ENCODE measurements at places on chromosomes 3 and 15.

- peak; percentile 78 for DNase-seq
Observed at GRCh38 chr15:76973362-76973743, 21.6 kb upstream of the PSTPIP1 start.

GRCh38 chr15:90033448-90033847, 32.3 kb downstream of the ZNF710 start:
- DNase-seq = no peak

- no peak for DNase-seq
Observed at GRCh38 chr3:56025326-56025725, 442.9 kb downstream of the ERC2 start.

GRCh38 chr3:171845481-171846284, 2.5 kb downstream of the TMEM212 start:
- DNase-seq = no peak

GRCh38 chr15:78992416-78993256, 47.8 kb upstream of the CTSH start:
- no peak for DNase-seq

DNA sequence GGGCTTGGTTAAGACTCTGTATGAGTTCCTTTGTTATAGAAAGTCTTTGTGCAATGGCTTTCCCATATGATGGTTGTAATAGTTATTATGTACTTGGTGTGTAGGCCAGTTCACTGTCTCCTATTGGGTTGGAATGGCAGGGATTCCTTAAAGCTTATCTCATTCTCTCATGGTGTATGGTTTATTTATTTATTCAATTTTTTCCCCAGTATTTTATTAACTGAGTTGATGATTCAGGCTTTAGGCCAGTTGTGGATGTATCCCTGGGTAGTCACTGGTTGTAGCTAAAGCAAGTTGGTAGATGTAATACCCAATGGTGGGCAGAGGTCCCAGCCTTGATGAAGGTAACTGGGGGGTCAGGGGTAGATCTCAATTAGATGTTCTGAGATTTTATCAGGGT, 349.4 kb downstream of the DOCK3 start:
- no peak for DNase-seq

DNA sequence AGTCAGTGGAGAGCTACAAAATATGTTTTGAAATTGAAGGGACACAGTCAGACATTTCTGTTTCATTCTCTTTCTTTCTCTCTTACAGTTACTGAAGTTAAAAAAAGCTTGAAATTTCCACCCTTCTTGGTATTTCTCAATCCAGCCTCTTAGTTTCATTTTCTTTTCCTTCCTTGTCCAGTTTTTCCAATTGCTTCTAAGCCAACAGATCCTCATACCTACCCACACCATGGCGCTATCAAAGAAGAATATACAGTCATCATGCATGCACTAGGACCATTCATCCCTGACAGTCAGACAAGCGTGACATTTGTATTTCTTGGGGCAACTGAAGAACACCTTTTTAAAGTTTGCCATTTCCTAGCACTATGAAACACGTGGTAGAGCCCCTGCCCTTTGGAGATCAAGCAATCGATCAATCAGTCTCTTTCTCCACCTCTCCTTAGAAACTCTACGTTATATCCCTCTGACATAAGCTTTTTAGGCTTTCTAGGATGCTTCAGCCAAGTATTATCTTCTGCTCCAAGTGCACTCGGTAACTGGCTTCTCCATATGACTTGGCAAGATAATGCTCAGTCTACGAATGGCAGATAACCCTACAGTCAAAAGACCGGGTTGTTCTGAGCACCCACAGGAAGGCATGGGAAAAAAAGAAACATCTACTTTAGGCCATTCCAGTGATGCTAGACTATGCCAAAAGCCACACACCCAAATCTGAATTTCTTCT, 65.4 kb downstream of the FBN1 start:
- no peak for DNase-seq

GRCh38 chr3:101182734-101183133, 137.6 kb downstream of the IMPG2 start:
- DNase-seq = no peak

GRCh38 chr3:66478960-66479359, 21.9 kb downstream of the LRIG1 start:
- no peak for DNase-seq

DNA sequence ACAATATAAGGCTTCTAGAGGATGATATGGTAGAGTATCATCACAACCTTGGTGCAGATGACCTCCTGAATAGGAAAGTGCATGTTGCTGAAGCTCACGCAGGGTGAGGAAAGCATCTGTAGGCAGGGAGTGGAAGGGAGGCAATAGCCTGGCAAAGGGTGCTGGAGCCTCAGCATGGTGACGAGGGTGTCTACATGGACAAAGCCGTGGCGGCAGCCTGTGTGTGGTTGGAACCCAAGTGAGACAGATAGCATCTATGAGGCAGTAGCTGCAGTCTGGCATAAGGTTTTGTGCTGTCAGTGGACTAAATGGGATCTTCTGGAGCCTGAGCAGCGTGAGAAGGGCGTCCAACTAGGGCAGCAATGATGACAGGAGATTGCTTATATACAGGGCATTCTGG, 132.5 kb downstream of the DLG1 start:
- no peak for DNase-seq

DNA sequence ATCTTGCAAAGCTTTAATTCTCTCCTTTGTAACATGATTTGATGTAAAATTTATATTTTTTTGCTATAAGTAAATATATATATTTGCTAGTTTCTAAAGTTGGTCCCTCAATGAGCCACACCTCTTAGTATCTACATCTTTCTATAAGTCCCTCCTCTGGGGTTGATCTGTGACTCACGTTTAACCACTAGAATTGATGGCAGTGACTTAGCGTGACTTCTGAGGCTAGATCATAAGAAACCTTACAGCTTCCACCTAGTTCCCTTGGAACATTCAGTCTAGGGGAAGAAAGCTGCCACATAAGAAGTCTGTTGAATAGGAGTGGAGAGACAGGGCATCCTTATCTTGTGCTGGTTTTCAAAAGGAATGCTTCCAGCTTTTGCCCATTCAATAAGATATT, 56.6 kb upstream of the TNIK start:
- DNase-seq = no peak

DNA sequence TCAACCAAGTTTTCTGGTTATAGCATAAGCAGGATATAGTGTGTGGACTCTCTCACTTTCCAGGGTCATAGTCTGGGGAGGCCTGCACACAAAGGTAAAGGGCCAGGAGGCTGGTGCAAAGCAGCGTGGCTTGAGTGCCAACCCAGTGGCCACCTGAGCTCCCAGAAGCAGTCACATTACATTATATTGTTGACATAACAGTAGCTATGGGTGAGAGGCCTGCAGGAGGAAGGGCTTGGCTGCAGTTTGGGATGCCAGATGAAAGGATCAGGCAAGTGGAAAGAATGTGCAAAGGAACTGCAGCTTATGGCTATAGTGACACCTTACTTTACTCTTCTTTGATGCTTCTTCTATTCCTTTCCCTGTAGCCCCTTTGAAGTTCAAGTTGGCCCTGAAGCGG, 96.5 kb downstream of the FLNB start:
- DNase-seq = no peak

- no peak for DNase-seq
Observed at GRCh38 chr3:99384596-99384995, 253.8 kb upstream of the COL8A1 start.

DNA sequence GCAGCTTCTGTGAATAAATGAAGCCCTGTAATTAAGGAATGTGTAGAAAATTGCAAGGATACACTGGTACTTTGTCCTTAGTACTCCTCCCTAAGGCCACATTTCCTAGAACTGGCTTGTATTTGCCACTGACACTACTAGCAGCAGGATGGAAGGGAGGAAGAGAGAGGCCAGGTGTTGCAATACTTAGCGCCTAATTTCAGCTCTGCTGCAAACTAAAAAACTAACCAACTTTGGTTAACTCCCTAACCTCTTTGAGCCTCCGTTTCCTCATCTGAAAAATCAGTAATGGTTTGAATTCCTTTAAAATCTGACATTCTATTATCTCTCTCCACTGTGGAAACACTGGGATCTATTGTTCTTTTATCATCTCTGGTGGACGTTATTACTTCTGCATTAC, 257.0 kb downstream of the SV2B start:
- no peak for DNase-seq

All from activated naive CD4-positive, alpha-beta T cell treated with anti-CD3 and anti-CD28 coated beads, Interleukin-2, amount 10 ng/mL, durations not matched to agents 7 days and 5 days (primary cell).